ENCODE measurements at places on chromosomes 13 and 19. TPM values are rescaled to one million over a fixed set of nuclear protein-coding genes. Genes with fewer than 3 reads are reported as not detected.

CADM4 gene
- 5.9 TPM for total RNA-seq

- DNase-seq, result peak; percentile 68
Measured at GRCh38 chr19:1935484-1936208, 5.3 kb upstream of the CSNK1G2 start.

GRCh38 chr19:15919243-15919642 is 15.1 kb downstream of the CYP4F11 start:
- DNase-seq, result no peak

ZFP36 gene
- 41.2 TPM for total RNA-seq

DNA sequence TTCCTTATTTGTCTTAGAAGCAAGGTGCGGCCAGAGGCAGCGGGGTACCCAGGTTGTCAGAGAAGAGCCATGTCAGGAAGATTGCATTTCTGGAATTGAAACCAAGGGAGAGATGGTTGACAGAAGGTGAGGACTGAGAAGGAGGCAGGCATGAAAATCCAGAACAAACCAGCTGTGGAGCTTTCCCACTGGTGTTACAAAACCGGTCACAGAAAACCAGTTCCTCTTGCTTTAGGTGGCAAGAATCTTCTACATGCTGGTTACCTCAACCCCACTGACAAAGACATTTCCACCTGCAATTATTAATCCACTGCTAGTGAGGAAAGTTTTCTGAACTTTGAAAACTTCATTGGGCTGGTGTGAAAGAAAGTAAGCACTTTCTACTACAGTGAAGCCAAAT is 64.0 kb upstream of the MED4 start:
- DNase-seq, result no peak

- peak; percentile 11 for DNase-seq
Measured at GRCh38 chr13:44848920-44849676, 140.2 kb downstream of the NUFIP1 start.

DNA sequence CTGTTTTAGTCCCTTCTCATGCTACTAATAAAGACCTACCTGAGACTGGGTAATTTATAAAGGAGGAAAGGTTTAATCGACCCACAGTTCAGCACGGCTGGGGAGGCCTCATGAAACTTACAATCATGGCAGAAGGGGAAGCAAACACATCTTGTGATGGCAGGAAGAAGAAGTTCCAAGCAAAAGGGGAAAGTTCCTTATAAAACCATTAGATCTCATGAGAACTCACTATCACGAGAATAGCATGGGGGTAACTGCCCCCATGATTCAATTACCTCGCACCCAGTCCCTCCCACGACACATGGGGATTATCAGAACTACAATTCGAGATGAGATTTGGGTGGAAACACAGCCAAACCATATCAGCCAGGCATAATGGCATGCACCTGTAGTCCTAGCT is 13.0 kb upstream of the STRN4 start:
- DNase-seq, result no peak

ADM5 gene
- total RNA-seq, result 4.2 TPM

LHB gene
- 0.74 TPM for total RNA-seq

DNA sequence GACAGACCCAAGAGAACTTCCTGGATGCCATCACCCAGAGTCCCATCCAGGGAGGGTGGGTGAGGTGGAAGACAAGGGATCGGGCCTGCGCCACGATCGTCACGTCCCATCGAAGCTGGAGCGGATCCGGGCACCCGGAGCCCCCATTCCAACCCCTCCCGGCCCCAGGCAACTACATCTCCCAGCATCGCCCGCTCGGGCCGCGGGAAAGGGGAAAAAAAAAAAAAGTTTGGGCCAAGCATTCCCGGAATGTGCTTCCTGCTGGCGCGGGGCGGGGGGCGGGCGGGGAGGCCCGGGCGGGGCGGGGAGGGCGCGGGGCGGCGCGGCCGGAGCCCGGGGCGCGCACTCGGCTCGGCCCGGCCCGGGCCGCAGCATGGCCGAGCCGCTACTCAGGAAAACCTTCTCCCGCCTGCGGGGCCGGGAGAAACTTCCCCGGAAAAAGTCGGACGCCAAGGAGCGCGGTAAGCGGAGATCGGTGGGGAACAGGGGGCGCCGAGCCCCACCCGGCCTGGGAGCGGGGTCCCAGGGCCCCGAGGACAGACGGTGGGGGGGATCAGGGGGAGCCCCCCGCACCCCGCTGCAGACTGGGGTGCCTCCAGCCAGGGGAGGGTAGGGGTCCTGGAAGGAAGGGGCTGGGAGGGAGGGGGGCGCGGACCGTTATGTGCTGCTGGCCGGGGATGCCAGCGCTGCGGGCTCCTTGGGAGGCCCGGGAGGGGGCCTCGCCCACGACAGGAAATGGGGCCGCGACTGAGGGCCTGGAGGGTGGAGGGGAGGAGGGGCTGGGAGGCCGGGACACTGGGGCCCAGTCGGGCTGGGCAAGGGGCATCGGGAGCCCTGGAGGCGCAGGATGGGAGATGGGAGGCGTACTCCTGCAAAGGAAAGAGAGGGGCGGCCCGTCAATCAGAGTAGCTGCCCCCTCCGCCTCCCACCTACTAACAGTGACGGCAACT is at the start of gene SYDE1:
Gene SYDE1 (plus strand): TSS at position 341 of the 950 bp plus-strand sequence. CDS start 33 bp downstream, at position 374.
- peak; percentile 88 for DNase-seq

GRCh38 chr19:50772476-50772875 is 2.2 kb downstream of the GPR32 start:
- no peak for DNase-seq

GRCh38 chr13:102970542-102970941 is 95.7 kb downstream of the SLC10A2 start:
- DNase-seq, result no peak

DNA sequence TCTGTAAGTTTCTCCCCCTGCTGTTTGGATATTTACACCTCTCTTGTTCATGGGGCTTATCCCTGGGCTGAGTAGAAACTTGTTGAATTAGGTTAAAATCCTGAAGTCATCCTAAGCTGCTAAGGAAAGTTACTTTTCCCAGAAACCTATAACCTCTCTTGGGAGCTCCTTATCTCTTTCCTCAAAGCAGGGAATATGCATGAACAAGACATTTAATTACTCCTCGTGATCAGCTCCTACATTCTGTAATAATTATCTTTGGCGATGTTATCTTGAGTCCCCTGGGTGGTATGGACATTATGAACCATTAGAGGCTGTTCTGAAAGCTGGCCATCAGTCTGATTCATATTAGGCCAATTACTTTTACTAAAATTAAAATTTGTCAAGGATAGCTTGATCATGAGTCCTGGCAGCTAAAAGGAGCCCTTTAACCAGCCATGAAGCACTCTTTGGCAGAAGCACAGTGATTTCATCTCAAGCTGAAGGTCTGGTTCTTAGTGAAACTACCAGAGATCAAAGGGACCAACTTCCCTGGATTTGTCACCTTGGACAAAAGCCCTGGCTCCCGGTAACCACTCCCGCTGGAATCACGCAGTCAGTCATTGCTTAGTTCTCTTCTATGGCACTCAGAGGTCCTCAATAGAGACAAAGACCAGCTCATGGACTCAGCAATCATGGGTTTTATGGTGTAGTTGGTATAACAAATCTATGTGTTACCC is 811.8 kb downstream of the UQCRFS1 start:
- no peak for DNase-seq

GRCh38 chr13:112883241-112883945 is 85.6 kb upstream of the MCF2L start:
- no peak for DNase-seq

KCNN4 gene
- total RNA-seq, result 2.4 TPM

GRCh38 chr19:13165162-13165997 is 15.2 kb downstream of the IER2 start:
- DNase-seq, result peak; percentile 77

GRCh38 chr13:27415116-27415515 is 9.3 kb upstream of the GTF3A start:
- DNase-seq, result no peak

GRCh38 chr19:40366697-40367561 is 18.4 kb downstream of the PLD3 start:
- peak; percentile 56 for DNase-seq

DNA sequence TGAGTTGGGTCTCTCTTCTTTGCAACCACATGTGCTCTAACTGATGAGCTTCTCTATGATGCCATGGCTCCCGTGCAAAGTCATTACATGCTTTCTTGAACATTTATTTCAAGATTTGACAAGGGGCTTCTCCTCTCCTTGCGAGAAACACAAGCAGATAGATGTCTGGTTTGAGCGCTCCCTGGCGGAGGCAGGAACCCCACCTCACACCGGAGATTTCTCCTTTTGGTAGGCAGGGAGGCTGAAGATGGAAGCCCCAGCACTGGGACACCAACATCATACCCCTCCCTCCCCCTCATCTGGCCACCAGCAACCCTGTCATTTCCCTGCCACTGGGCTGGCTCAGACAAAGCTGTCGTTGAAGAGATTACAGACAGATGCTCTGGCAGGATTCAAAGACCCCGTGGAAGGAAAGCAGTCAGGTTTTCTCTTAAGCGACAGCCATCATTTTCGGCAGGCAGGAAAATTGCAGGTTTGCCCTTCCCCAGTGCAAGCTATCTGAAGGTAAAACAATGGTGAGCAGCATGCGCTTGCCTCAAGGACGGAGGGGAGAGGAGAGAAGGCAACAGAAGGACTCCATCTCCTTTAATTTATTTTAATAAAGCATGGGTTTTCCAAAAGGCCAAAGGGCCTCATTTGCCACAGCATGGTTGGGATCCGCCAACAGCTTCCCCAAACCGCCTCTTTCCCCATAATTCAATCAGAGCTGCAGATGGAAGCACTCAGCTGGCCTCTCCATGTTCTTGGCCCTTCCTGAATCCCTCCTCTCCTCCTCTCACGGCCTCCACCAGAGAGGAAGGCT is 344.1 kb upstream of the TSHZ3 start:
- peak; percentile 71 for DNase-seq

DNA sequence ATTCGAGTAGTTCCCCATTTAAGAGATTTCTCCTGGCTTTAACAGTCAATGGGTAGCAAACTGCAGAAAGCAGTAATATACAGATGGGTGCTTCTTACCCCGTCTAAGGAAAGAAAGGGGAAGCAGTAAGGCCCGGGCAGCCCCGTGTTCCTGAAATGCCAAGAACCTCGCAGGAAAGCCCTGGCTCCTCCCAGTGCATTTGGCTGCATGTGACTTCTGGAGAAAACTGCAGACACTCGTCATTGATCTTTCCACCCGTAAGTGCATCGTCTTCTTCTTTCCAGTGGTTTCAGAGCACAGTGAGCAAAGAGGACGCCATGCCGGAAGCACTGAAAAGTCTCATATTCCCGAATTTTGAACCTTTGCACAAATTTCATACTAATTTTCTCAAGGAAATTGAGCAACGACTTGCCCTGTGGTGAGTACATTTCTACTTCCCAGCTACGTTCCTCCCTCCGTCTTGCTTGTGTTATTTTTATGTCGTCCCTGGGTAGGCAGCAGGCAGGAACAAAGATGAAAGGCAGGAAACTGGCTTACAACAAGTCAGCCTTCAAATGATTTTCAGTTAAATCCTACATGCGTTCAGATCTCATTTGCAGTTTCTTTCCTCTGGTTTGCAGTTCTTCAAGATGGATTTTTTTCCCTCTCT is 165.2 kb downstream of the STK24 start:
- DNase-seq, result no peak

WDR88 gene
- not detected for total RNA-seq

HMGB1 gene
- 210 TPM for total RNA-seq

DNA sequence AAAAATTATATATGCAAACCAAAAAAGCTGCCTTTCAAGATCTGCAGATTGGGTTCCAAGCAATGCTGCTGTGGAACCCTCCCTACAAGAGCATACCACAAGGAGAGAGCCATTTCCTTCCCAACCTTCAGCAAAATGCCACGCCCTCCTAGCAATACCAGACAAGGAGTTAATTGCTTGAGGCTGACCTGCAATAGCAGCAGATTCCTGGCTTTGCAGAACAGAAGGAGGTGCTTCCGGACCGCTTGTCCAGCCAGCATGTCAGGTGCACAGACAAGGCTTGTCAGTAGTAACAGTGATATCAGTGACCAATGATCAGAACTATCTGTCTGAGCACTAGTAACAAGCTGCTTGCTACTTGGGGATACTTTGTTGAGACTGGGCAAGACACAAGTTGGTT is 301.6 kb downstream of the FGF14 start:
- DNase-seq, result no peak

GRCh38 chr13:36910545-36910944 is 9.5 kb downstream of the SMAD9 start:
- no peak for DNase-seq

- DNase-seq, result no peak
Measured at GRCh38 chr13:91126806-91127205, 220.7 kb upstream of the MIR17HG start.

- DNase-seq, result no peak
Measured at GRCh38 chr19:2394442-2395292, 32.7 kb downstream of the TIMM13 start.

TMEM221 gene
- 0.12 TPM for total RNA-seq

GRCh38 chr13:109251956-109252355 is 534.4 kb downstream of the IRS2 start:
- DNase-seq, result no peak

GRCh38 chr13:79340490-79340889 is 65.6 kb downstream of the RBM26 start:
- no peak for DNase-seq

- no peak for DNase-seq
Measured at GRCh38 chr19:51508059-51508733, 6.6 kb upstream of the SIGLEC12 start.

FCAR gene
- 11.3 TPM for total RNA-seq

DNA sequence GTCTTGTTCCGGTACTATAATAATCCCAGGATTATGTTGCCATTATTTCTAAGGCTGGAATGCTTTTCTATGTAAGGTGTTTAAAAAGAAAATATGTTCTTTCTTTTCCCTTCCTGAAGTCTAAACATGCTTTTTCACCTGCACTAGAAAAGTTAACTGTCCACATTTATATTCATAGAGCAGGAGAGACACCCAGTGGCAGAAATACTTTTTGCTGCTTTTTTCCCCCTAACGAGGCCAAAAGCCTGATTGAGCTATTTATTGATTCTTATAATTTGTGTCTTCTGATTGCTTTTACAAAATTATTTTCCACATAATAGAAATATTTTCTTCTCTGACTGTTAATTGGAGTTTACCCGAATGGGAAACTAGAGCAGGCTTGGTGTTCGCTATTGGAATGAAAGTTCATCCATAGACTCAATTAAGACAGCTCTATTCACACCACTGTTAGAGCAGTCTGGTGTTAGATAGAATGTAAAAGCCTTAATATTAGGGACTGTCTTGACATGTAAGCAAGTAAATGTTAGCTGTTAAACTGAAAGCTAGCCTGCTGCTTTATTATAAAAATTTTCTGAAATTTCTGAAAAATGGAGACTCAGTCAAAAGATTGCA is 15.8 kb downstream of the GPR180 start:
- no peak for DNase-seq
